ENCODE measurements at places on chromosomes 7 and 10.

DNA sequence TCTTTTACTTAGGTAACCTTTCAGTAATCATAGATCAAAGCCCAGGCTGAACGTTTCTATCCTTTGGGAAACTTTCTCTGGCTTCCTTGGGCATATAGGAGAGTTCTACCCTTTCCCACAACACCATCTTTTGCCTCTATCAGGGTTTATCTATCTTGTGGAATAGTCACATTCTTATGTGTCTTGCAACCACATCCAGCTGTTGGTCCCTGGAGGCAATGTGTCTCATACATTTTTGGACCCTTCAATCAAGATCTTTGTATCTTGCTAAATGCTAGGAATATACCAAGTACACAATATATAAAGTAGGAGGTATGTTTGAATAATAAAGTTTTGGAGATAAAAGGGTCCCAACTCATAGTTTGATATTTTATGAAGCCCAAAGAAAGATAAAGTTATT lies 121.7 kb downstream of the RNLS start:
- no peaks in the 10 kb centered on the region for H3K36me3 ChIP-seq
- DNase-seq = no peak
- no peak overlapping the region for H3K27ac ChIP-seq
- no peak overlapping the region for H3K4me3 ChIP-seq
- H3K4me1 ChIP-seq = no peaks in the 10 kb centered on the region

DNA sequence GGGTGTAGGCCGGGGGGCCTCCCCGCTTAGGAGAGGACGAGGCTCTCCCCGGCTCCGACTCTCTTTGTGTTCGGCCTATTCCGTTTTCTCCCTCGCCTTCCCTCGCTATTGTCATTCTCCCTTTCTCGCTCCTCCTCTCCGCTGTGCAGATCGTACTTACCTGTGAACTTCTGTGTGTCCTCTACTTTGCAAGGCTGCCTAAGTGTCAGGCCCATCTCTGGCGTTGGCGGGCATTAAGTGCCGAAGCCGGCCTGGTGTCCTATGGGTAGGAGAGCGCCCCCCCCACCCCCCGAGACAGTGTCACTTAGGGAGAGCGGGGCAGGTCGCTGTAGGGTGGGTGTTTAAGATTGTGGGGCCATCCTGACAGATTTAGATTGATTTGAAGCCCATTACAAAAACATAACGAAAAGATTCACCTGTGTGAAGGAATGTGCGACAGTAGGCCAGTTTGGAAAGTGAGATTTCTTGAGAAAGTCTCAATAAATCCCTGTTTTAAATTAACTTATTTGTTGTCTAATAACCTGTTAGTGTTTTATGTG lies 579 bp downstream of the RBM33 start:
- H3K4me3 ChIP-seq = peak overlapping the region; percentile 88
- H3K27ac ChIP-seq = peak overlapping the region; percentile 93
- no peak for DNase-seq
- H3K36me3 ChIP-seq = peaks cover 9% of the 10 kb centered on the region

GRCh38 chr10:71439670-71440425 lies 43.1 kb downstream of the CDH23 start:
- DNase-seq = no peak
- no peaks in the 10 kb centered on the region for H3K27me3 ChIP-seq
- H3K36me3 ChIP-seq = no peaks in the 10 kb centered on the region

DNA sequence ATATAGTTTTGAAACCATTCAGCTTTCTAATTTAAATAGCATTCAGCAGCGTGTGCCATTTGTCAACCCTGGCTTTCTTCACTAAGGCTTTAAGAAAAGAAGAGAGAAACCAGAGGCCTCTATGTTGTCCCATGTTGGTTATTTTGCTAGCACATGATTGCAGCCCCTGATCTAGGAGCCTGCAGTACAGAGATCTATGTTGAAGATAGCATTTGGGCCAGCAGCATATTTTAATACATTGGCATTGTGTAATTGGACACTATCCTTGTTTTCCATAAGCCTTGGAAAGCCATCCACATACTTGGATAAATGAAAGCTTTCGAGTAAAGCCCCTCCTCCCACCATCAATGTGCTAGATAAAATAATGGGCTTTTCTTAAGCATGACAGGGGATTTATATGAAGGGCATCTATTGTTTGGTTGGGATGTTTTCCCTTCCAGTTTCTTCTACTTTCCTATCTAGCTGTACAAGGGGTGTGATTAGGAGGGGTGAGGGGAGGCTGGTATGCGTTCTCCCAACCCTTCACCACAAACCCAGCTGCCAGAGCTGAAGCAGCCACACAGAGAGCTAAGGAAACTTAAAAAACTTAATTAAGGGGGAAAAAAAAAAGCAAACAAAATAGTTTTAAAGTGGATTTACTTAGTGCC lies 23.1 kb upstream of the SDHAF3 start:
- no peak overlapping the region for H3K4me3 ChIP-seq
- no peaks in the 10 kb centered on the region for H3K4me1 ChIP-seq
- H3K27ac ChIP-seq = no peak overlapping the region
- no peak for DNase-seq
- H3K27me3 ChIP-seq = no peaks in the 10 kb centered on the region

GRCh38 chr10:1650542-1651269 lies 86.6 kb downstream of the ADARB2 start:
- H3K36me3 ChIP-seq = no peaks in the 10 kb centered on the region
- DNase-seq = no peak
- H3K4me3 ChIP-seq = no peak overlapping the region
- no peak overlapping the region for H3K27ac ChIP-seq
- no peaks in the 10 kb centered on the region for H3K4me1 ChIP-seq
- H3K27me3 ChIP-seq = no peaks in the 10 kb centered on the region

DNA sequence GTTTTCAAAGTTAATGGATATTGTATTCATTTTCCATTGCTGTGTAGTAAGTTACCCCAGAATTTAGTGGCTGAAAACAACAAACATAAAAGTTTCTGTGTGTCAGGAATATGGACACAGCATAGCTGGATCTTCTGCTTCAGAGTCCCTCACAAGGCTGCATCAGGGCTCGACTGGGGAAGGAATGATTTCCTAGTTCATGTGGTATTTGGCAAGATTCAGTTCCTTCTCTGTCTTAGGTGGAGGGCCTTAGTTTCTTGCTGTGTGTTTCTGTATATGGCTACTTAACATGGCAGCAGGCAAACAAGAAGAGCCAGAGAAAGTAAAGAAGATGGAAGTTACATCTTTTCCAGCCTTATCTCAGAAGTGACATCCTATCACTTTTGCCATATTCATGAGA lies 51.1 kb downstream of the TPST1 start:
- no peak for DNase-seq
- H3K4me3 ChIP-seq = no peak overlapping the region
- no peaks in the 10 kb centered on the region for H3K36me3 ChIP-seq
- no peak overlapping the region for H3K27ac ChIP-seq

DNA sequence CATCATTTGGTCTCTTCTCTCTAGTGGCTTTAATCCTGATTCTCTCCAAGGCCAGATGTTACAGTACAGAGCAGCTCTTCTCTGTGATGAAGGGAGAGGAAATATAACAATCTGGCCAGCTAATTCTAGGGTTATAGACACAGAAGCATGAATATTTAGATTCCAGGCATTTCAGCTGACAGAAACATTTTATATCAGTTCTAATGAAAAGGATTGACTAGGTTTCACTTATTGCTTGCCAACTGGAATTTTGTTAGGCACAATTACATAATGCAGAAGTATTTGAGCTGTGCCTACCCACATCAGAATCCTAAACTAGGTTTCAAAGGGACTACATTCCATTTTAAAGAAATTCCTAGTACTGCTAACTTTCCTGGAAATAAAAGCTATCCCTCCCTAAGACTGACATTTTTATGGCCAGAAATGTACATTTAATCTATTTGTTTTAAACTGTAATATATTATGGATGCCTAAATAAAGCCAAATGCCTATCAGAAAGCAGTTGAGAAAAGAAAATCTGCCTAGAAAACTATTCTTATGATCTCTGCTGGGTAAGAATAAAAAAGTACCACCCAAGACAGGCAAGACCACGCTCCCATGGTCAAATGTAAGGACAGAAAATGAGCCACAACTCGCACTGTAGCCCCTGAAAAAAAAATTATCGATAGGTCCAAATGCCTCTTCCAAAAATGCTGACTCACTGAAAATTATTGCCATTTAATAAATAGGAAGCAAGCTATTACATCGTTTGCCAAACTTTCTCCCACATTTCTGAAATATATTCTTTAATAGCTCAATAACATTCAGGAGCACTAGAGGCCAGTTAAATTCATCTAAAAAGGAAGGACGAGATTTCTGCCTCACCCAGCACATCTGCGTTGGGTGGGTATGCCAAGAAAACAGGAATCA lies 498.1 kb downstream of the KCNMA1 start:
- DNase-seq = no peak
- H3K27me3 ChIP-seq = no peaks in the 10 kb centered on the region
- H3K4me1 ChIP-seq = no peaks in the 10 kb centered on the region
- H3K4me3 ChIP-seq = no peak overlapping the region
- H3K36me3 ChIP-seq = no peaks in the 10 kb centered on the region

- H3K4me3 ChIP-seq = no peak overlapping the region
- no peak for DNase-seq
- no peaks in the 10 kb centered on the region for H3K27me3 ChIP-seq
- H3K27ac ChIP-seq = no peak overlapping the region
- no peaks in the 10 kb centered on the region for H3K4me1 ChIP-seq
- H3K36me3 ChIP-seq = no peaks in the 10 kb centered on the region
These were observed 280.5 kb downstream of the IPMK start for GRCh38 chr10:57987055-57987721.

- H3K36me3 ChIP-seq = no peaks in the 10 kb centered on the region
- DNase-seq = no peak
- H3K27me3 ChIP-seq = no peaks in the 10 kb centered on the region
- no peak overlapping the region for H3K4me3 ChIP-seq
These were observed 181.2 kb downstream of the LRRN3 start for GRCh38 chr7:111272092-111272491.

DNA sequence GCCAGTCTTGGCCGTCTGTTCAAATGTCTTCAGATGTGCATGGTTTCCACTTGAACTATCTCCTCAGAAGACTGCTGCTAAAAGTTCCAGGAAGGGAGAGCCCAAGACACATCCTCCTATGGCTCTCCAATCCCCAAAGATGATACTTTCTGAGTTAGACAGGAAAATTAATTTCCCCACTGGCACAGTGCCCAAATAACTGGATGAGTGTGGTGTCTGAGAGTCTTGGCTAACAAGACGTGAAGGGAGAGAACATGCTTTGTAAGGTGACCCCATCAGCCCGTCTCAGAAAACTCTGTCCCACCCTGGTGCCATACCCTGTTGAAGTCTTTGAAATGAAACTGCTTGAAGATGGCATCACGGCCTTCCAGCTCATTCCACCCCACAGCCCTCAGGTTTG lies 2.9 kb downstream of the PCBD1 start:
- DNase-seq = no peak
- peaks cover 37% of the 10 kb centered on the region for H3K4me1 ChIP-seq
- peak overlapping the region; percentile 36 for H3K27ac ChIP-seq
- H3K36me3 ChIP-seq = no peaks in the 10 kb centered on the region

DNA sequence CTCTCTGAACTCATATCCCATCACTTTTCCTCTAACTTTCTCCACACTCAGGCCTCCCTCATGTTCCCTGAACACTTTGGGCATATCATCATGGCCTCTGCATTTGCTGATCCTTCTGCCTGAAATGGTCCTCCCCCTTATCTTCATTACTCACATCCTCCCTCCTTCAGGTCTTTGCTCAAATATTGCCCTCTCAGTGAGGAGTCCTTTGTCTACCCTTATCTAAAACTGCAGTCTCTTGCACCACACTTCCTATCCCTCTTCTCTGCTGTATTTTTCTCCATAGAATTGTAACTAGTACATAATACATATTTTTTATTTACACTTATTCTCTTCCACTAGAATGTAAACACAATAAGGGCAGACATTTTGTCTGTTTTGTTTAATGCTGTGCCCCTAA lies 41.7 kb downstream of the DNAJC1 start:
- no peak overlapping the region for H3K27ac ChIP-seq
- no peak for DNase-seq
- no peaks in the 10 kb centered on the region for H3K27me3 ChIP-seq
- no peaks in the 10 kb centered on the region for H3K36me3 ChIP-seq

GRCh38 chr7:71442492-71443190 lies 310.7 kb downstream of the GALNT17 start:
- DNase-seq = no peak
- no peaks in the 10 kb centered on the region for H3K27me3 ChIP-seq
- no peaks in the 10 kb centered on the region for H3K36me3 ChIP-seq
- H3K27ac ChIP-seq = no peak overlapping the region
- H3K4me1 ChIP-seq = no peaks in the 10 kb centered on the region
- no peak overlapping the region for H3K4me3 ChIP-seq

- no peak for DNase-seq
- no peaks in the 10 kb centered on the region for H3K36me3 ChIP-seq
- H3K27ac ChIP-seq = no peak overlapping the region
- no peaks in the 10 kb centered on the region for H3K27me3 ChIP-seq
- no peaks in the 10 kb centered on the region for H3K4me1 ChIP-seq
- no peak overlapping the region for H3K4me3 ChIP-seq
These were observed 51.1 kb downstream of the ELFN1 start for GRCh38 chr7:1721047-1721690.

DNA sequence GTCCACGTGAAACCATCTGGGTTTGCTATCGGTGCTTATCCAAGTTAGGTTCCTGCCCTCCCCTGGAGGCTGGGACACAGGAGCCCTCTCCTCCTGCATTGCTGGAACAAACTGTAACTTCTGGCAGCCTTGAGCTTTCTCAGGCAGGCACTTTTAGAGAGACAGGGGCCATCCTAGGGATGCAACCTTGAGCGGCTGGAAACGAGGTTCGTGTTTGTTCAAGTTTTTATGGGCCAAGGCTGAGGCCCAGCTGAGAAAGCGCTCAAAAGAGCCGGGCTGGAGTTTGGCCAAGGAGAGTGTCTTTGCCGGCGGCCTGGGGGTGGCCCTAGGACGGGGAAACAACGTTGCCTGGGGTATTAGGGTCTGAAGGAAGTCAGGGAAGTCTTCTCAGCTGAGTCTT lies 5.5 kb upstream of the MMD2 start:
- H3K36me3 ChIP-seq = no peaks in the 10 kb centered on the region
- no peak overlapping the region for H3K27ac ChIP-seq
- no peak overlapping the region for H3K4me3 ChIP-seq
- no peaks in the 10 kb centered on the region for H3K4me1 ChIP-seq
- no peaks in the 10 kb centered on the region for H3K27me3 ChIP-seq
- DNase-seq = no peak

DNA sequence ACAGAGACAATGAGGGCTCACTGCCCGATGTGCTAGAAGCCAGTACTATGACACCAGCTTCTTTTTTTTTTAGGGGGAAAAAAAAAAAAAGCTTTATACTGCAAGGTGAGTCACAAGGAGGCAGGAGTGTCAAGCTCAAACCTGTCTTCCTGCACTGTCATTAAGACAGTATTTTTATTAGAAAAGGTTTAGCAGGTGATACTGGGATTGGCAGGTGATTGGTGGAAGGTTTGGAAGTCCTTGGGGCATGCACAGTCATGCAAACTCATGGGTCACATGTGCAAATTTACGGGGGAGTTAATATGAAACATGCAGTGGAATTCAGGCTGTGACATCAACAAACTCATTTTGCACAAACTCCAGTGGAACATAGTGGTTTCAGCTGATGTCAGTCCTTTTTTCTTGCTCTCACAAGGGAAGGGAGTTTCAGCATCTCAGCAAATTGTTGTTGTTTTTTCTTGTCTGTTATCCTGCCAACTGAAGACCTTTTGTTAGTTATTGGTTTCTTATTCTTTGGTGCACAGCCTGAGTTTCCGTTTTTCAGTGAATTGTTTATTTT lies 530.6 kb downstream of the ANKRD7 start:
- H3K4me3 ChIP-seq = no peak overlapping the region
- no peak for DNase-seq
- H3K36me3 ChIP-seq = no peaks in the 10 kb centered on the region
